ENCODE measurements at places on chromosomes 12 and 14.

GRCh38 chr12:29733060-29733459 is 50.7 kb downstream of the TMTC1 start:
- no peak for DNase-seq

GRCh38 chr12:100797246-100797645 is 2.7 kb downstream of the ANO4 start:
- no peak for DNase-seq

GRCh38 chr12:13095266-13095995 is 8.0 kb downstream of the GSG1 start:
- no peak for DNase-seq

GRCh38 chr12:105616971-105617540 is 286.6 kb downstream of the C12orf75 start:
- no peak for DNase-seq

- DNase-seq = no peak
Observed at GRCh38 chr14:91348845-91349465, 68.7 kb downstream of the CCDC88C start.

- DNase-seq = no peak
Observed at GRCh38 chr12:11496157-11496851, 100.9 kb upstream of the PRB2 start.

DNA sequence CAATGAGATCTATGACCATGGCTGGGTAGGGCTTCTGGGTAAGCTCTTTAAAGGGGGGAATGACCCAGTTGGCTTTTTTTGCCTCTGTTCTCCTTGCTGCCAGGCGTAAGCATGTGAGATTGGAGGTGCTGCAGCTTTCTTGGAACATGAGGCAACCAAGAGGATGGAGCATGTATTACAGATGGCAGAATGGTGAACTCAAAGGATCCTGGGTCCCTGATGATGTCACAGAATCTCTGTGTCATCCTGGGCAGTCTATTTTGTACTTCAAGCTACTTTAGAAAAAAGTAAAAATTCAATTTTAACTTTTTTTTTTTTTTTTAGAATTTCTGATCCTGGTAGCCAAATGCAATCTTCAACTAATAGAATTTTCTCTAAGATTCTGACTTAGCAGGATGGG is 8.0 kb downstream of the KRT82 start:
- no peak for DNase-seq

- no peak for DNase-seq
Observed at GRCh38 chr14:104770072-104770579, 17.2 kb downstream of the SIVA1 start.

DNA sequence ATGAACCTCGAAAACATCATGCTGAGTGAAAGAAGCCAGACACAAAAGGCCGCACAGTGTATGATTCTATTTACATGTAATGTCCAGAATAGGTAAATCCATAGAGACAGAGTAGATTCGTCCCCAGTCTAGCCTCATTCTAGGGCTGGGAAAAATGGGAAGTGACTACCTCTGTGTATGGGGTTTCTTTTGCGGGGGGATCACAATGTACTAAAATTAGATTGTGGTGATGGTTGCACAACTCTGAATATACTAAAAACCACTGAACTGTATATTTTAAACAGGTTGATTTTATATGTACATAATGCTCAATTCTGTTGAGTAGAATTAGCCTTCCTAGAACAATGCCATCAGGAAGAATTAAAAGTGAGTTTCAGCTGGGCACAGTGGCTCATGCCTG is 6.3 kb upstream of the RILPL2 start:
- no peak for DNase-seq

DNA sequence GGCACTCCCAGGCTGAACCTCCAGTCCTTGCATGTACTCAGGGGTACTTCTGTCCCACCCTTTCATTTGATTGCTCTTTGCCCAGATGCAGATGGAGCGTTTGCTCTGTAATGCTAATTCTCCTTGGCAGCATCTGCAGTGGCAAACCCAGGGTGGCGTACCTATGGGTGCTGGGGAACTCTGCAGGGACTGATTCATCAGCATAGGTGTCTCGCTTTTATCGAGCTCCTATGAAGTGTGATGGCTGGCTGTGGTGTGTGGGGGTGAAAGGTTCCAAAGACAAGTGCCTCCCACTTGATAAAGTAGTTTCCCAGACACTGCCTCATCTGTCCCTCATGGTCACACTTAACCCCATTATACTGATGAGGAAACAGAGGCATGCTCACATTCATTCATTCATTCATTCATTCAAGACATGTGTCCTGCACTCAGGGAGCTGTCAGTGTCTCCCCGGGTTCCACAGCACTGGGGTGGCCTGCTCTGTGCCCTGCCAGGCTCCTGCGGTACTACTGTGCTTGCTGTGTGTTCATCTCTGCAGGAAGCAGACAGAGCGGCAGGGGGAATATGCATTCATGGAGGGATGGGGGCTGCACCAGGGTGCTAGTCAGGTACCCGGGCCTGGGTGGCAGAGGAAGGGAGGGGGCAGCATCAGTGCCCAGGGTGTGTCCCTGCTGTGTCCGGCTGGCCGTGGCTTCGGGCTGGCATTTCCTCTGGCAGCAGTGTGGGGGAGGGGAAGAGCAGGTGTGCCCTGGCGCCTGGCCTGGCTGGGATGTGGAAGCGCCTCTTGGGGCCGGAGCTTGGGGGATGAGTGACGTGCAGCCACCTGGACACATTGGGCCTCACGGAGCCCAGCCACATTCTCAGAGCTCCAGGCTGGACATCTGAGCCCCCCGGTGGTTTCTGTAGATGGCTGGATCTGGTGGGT is 110.9 kb downstream of the TSPAN9 start:
- DNase-seq = no peak

- DNase-seq = no peak
Observed at GRCh38 chr12:58387199-58387598, 445.8 kb downstream of the ATP23 start.

DNA sequence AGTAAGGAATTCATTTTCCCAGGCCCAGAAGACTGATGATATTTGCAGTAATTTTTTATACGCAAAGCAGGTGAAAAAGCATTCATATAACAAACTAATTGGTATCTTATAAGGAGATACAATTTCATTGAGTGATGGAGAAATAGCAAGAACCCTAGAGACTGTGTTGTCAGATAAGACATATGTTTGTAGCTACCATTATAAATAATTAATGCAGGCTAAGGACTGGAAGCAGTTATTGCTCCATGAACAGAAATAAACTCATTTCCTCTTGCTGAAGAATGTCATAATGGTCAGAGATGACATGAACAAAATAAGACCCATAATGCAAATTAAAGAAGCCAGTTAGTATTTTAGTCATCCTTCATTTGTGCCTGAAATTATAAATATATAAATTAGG is 1.5 kb downstream of the OR6C2 start:
- DNase-seq = no peak

- DNase-seq = peak; percentile 5
Observed at GRCh38 chr14:65791191-65791981, 378.9 kb downstream of the FUT8 start.

DNA sequence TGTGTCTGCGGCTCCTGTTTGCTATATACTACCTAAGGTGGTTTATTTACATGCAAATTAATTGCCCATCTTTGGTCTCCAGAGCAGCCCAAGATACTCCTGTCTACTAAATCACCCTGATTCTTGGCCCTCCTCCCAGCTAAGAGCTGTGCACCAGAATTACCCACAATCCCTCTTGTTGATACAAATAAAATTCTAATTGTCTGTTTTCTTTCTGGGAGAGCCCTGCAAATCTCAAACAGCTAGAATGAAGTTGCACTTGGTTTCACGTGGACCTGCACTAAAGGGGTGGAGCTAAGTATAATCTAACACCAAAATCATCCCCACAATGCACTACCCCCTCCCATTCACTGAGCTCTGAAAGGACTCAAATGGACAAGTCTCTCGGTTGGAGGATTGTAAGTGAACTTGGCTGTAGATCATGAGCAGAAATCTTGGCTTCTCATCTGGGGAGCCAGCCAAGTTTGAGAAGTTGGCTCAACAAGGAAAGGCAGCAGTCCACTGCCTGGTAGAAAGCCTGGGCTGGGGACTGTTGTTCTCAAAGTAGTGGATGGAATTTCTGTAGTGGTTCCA is 6.6 kb downstream of the MAX start:
- DNase-seq = no peak
